WERI-Rb-1 (cell line): ENCODE measurements at places on chromosomes 7 and 10.

DNA sequence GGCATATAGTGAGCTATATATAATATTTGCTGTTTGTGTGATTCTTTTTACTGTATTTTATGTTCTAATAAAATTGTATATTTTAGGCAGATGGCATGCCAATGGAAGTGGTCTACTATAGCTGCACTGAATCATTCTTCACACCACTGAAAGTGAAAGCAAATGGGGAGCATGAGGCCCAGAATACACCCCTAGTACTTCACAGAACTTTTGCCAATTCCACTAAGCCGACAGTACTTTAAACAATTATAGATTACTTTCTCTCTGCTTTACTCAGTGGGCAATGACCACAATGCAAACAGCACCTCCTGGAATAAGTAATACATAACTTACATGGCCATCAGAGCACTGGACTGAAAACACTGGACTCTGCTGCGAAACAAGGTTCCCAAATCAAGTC lies 70.2 kb downstream of the ANKRD26 start:
- no peak for DNase-seq

GRCh38 chr10:96357038-96357620 lies 1.7 kb downstream of the OPALIN start:
- DNase-seq, result no peak

- DNase-seq, result no peak
These were observed 52.1 kb downstream of the TRRAP start for GRCh38 chr7:98930464-98930863.

- peak; percentile 14 for DNase-seq
These were observed 66.5 kb downstream of the ANK3 start for GRCh38 chr10:60323162-60323561.

GRCh38 chr7:106858618-106859532 lies 6.2 kb upstream of the PIK3CG start:
- DNase-seq, result peak; percentile 61

GRCh38 chr7:134438946-134439345 lies 20.0 kb downstream of the AKR1B1 start:
- DNase-seq, result no peak

GRCh38 chr10:132787495-132788179 lies 1.7 kb upstream of the NKX6-2 start:
- peak; percentile 56 for DNase-seq

GRCh38 chr7:3309140-3309539 lies 8.1 kb downstream of the SDK1 start:
- DNase-seq, result no peak
